ENCODE measurements at places on chromosomes 5 and 9.

DNA sequence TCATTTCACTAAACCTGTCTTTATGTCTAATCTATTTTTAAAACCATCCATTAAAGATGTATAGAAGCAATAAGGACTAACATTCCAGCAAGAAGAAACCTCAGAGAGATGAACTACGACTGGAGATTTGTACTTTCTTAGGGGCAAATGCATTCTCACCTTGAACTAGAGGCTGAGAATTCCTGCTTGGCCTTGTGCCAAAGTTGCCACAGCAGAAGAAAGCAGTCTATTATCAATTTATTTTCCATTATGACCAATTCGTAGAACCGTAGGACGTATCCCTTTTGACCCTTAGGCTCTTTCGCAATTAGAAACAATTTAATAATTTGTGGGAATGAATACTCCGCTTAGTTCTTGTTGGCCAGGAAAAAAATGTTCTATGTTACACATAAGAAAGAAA lies 1647.4 kb upstream of the CDH9 start:
- DNase-seq = no peak

DNA sequence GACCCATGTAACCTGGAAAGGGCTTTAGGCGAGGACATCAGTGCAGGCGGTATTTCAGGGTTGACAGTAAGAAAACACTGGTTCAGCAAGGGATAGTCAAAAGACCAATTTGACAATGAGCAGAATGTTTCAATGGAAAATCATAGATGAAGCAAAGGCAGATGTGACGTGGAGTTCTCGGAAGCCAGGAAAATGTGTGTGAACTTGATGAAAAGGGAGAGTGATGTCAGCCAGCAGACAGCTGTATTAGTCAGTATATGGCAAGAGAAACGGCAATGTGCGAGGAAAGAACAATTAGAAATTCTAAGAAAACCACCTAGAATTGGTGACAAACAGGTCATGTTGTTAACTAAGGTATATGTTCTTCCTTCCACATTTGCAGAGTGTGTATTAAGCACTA lies 503.9 kb upstream of the DAB2 start:
- no peak for DNase-seq

DNA sequence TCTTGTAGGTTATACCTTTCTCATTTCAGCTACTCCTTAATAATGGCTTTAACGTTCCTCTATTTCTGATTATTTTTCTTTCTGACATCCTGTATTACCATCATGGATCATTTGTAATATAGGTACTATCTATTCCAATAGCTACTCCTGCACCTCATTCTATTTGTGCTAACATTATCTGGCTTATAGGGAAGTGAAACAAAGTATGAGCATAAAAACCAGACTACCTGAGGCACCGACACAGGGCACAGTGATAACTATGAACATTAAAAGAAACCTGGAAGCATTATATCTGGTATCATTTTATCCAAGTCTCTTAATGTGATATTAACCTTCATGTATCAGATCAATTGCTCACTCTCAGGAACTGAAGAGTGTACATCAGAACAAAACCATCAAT lies 407.3 kb downstream of the DMRT2 start:
- DNase-seq = no peak

DNA sequence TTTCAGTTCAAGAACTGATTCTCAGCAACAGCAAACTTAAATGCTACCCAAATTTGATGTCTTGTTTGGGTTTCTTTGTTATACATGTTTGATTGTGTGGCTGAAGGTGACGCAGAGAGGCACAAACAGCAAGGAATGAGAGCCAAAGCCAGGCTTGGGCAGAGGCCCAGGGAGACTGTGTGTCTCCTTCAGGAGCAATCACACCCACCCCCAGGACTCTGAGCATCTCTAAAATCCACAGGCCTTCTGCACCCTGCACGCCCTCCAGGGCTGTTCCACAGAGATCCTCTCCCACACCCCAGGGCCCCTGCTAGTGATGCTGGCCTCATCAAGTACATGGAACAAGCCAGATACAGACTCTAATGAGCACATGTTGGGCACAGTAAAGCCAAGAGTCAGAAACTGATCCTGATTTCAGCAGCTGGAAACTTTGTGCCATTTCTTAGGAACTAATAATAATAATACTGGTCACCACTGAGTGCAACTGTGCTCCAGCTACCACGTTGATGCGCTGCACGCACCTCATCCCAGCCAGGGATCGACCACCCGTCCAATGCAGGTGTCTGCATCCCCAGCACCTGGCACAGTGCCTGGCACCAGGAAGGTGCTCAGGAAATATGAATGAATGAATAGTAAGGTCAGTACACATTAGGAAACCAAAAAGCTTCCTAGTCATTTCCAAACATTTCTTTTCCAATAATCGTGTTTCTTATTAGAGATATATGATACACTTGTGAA lies 54.6 kb upstream of the TCF7 start:
- DNase-seq = peak; percentile 36

GRCh38 chr5:33166948-33167347 lies 273.8 kb upstream of the TARS1 start:
- DNase-seq = no peak

DNA sequence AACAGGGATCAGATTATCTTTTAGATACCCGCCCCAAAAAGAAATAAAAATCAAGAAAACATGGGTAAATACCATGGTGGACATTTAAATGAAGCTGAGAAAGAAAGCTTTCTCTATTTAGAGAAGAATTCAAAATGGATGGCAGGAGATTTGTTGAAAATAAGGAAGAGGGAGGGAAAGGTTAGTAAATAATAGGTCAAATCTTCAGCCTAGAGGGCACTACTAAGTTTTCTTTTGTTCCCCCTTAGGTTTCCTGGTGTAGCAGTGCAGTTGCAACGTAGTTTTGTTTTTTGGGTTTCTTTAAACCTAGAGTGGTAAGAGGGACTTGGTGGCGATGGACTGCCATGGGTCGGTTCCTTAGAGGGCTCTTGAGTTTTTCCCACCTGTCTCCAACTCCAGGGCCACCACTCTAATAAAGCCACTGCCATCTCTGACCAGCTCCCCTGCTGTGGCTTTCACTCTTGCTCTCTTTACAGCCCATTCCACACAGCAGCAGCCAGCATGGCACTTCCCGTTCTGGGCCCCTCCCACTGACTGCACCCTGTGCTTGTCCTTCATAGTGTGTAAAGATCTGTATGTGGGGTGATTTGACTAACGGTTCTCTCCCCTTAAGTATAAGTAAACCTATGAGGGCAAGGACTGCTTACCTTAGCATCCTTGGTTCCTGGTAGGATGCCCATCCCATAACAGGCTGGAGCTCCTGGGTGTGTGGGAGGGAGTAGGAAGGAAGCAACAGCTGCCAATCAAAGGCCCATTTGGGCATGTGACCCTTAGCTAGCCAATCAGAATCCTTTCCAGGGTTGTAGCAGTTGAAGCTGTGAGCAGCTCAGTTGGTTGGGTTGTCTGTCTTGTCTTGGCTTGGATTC lies 118.3 kb downstream of the SLC1A3 start:
- DNase-seq = no peak

DNA sequence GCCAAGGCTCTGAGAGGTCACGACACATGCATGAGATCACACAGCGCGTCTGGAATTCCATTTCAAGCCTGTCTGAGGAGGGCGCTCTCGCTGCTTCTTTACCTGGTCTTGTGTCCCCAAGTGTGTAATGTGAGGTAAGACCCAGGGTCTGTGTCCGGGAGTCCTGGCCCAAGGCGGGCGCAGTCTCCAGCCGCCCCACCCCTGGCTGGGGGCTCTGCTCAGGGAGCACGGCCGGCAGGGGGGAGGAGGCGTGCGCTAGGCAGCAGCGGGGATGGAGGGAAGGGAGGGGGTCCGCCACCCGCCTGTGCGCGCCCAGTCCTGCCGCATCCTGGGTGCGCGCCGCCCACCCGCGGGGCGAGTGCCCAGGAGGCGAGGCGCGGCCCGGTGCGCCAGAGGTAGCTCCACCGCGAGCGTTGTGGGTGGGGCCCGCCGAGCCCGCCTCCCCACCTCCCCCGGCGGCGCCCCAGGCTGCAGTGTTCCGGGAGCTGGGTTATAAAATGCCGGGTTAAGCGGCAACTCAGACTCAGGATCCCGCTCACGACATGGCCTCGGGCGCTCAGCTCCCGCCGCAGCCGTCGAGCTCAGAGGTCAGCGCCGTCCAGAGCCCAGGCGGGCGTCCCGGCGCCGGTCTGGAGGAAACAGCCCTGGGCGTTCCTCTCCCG lies at the start of gene CCNI2:
Gene CCNI2 (plus strand): TSS at position 473 of the 662 bp plus-strand sequence. CDS start 70 bp downstream, at position 543.
- peak; percentile 39 for DNase-seq

DNA sequence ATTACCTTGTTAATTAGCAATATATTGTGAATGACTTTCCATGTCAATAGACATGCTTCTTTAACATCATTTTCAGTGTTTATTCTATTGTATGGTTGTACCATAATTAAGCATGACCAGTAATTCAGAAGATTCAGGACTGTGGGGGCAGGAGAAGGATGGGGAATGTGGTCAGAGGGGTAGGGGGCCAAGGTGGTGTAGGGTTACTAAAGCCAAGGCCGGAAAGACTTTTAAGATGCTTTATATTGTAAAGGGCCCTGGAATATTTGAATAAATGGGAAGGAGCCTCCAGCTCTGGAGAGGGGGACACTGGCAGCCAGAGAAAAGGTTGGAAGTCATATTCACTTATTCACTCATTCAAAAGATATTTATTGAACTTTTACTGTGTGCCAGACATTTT lies 115.7 kb downstream of the FGF18 start:
- DNase-seq = no peak

- DNase-seq = no peak
These were observed 434.1 kb downstream of the RAB3C start for GRCh38 chr5:59016925-59017324.

DNA sequence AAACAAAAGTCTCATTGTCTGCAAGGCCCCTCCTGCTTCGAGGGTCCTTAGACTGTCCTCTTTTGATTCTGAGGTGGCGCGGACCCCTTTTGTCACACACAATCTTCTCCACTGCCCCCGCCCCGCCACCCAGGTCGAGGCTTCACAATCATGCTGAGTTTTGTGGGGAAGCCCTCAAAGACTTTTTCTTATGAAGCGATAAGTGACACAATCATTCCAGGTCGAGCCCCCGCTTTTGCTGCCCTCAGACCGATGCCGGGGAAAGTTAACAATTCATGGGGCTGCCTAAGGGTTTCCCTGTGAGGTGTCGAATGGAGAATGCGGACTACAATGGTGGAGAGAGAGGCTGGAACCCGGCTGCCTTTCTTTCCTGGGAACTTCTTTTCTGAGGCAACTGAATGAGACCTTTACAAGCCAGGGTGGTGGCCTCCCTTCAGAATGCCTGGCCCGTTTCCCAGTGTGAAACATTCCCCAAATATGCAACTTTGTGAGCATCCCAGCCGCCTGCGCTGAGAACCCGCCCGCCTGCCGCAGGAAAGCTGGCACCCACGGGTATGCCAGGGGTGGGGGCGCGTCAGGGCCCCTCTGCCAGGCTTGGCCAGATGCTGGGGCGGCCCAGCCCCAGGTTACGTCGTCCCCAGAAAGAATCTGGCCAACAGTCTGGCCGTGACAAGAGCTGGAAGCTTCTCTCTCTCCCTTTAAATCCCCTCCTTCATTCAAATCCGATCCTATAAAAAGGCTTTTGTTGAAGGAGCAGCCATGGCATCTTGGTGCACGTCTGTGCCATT lies 71.9 kb downstream of the MAP1B start:
- DNase-seq = no peak

DNA sequence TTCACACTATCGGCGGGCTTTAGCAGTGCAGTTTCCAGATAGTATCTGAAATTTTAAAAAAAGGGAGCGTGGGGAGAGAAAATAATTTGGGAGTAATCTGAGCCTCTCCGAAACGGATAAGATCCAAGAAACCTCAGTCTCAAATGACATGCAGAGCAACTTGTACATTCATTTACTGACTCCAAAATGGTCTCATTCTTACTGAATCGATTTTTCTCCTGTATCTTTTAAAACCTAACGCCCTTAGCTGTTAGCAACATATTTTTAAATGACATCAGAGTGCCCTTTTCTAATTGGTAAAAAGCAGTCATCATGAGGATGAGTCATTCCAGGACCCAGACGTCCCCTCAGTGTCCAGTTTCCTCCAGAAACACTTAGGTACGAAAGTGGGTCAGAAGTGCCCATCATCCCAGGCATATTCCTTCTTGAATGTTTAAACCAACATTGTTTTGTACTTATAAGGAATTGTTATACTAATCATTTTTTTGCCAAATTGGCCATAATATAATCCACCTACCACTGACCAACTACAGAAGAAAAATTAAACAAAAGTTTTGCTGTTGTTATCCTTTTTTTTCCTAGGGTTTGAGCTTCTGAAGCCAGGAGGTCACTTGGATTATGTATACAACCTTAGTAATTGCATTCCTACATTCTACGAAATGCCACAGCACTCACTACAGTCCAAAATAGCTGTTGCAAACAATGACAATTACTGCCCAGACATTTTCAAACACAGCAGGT lies 354.4 kb downstream of the ADAMTS6 start:
- peak; percentile 71 for DNase-seq

GRCh38 chr5:61496860-61497259 lies 164.8 kb downstream of the ZSWIM6 start:
- DNase-seq = peak; percentile 77

DNA sequence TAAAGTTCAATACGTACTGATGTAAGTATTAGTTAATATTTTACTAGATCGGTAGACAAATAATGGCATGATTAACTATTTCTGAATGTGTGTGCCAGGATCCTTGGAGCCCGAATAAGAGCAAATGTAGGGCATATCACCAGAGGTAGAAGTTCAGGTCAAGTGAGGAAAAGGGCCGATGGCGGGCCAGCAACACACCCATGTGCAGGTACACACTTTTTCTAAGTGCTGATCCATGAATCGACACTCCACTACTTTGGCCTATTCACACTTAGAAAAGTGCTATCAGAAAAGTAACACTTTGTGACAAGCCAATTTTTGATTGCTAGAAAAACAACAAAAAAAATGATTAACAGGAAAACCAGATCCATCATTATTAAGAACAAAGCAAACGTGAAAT lies 150.3 kb downstream of the AUH start:
- DNase-seq = no peak

GRCh38 chr5:15966066-15966640 lies 213.4 kb downstream of the MARCHF11 start:
- DNase-seq = no peak

DNA sequence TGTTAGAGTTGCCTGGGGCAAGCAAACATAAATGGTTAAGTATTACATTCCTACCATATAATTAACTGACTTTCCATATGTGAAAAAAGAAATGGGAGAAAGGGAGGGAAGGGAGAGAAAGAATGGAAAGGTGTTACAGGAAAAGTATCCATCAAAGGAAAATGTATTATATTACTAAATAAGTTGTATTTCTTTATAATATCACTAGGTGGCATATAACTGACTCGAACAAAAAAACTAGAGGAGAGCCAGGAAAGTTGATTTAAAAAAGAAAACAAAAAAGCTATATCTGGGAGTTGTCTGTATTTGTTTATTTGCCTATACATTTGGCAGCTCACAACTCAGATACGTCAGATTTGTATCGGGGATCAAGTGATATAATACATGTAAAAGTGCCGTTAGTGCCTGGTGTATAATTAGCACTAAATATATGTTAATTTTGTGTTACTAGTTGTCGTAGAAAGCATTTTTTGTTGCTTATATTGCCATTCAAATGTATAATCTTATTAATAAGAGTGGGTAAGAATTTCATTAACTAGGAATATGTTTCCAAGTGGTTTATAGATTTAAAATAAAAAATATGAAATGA lies 59.6 kb upstream of the ADAMTS19 start:
- no peak for DNase-seq

- DNase-seq = peak; percentile 88
These were observed 11.6 kb upstream of the RAB14 start for GRCh38 chr9:121213136-121213806.

GRCh38 chr9:27664121-27664779 lies 91.0 kb upstream of the C9orf72 start:
- no peak for DNase-seq

- DNase-seq = no peak
These were observed 58.8 kb downstream of the SNX30 start for GRCh38 chr9:112809351-112809848.
